ENCODE measurements at places on chromosomes 11 and 22.
A peak's percentile ranks its signal among the peaks of the same experiment; 100 is the strongest.

GRCh38 chr11:34356130-34356529 lies 1.7 kb downstream of the ABTB2 start:
- DNase-seq: no peak

GRCh38 chr11:27139742-27140367 lies 99.2 kb downstream of the BBOX1 start:
- no peak for DNase-seq

- no peak for DNase-seq
Observed at GRCh38 chr11:117794772-117795629, 2.0 kb downstream of the DSCAML1 start.

- DNase-seq: no peak
Observed at GRCh38 chr11:86672007-86672621, at the start of gene ME3. ME3 (minus strand) TSS chr11:86672616.

DNA sequence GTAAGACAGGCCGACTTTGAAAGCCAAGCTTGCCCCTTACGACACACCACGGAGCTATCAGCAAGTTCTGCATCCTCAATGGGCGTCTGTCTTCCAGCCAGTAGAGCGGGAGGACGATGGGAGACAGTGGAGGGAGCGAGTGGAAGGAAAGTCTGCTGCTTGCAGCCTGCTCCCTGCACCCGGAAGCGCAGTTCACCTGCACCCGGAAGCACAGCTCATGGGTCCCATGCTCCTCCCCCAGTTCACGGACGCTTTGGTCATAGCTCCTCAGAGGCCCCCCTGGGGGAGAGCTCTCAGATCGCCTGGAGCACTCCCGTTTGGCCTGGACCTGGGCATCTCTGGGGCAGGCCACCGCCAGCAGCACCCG lies 51.3 kb downstream of the FBLN1 start:
- DNase-seq: no peak

- no peak for DNase-seq
Observed at GRCh38 chr11:120517390-120517761, 5.8 kb downstream of the GRIK4 start.

GRCh38 chr11:124233376-124233775 lies 7.5 kb upstream of the OR8G1 start:
- DNase-seq: no peak

GRCh38 chr11:414318-414857 lies 411 bp downstream of the SIGIRR start:
- no peak for DNase-seq

DNA sequence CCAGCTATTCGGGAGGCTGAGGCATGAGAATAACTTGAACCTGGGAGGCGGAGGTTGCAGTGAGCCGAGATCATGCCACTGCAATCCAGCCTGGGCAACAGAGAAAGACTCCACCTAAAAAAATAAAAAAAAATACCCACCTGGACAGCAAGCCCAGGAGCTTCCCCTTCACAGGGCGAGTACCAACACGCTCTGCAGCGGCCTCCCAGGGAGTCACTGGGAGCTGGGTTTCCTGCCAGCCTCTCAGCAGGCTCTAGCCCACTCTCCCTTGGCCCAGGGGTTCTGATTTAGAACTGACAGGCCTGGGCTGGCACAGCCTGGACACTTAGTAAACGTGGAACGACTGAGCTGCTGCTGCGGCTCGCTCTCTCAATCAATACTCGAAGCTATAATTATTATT lies 2.0 kb upstream of the CABP7 start:
- DNase-seq: no peak

GRCh38 chr22:45976254-45977002 lies 534 bp downstream of the WNT7B start:
- DNase-seq: no peak

DNA sequence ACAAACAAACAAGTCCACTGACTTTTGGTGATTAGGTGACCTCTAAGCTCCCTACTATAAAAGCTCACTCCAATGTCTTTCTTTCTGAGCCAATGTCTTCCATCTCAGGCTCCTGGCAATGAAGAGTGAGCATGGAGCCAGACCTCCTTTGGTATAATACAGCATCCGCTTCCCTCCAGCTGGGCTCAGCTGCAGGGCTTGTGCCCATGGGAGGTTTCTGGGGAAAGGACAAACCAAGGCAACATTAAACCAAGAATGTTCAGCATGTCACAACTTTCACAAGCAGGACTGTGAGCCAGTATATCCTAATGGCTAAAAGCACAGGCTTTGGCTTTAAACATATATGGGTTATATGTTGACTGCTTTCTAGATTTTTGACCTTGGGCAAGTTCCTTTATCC lies 58.8 kb downstream of the EHF start:
- DNase-seq: no peak

GRCh38 chr11:17596310-17596669 lies 49.2 kb downstream of the OTOG start:
- no peak for DNase-seq

DNA sequence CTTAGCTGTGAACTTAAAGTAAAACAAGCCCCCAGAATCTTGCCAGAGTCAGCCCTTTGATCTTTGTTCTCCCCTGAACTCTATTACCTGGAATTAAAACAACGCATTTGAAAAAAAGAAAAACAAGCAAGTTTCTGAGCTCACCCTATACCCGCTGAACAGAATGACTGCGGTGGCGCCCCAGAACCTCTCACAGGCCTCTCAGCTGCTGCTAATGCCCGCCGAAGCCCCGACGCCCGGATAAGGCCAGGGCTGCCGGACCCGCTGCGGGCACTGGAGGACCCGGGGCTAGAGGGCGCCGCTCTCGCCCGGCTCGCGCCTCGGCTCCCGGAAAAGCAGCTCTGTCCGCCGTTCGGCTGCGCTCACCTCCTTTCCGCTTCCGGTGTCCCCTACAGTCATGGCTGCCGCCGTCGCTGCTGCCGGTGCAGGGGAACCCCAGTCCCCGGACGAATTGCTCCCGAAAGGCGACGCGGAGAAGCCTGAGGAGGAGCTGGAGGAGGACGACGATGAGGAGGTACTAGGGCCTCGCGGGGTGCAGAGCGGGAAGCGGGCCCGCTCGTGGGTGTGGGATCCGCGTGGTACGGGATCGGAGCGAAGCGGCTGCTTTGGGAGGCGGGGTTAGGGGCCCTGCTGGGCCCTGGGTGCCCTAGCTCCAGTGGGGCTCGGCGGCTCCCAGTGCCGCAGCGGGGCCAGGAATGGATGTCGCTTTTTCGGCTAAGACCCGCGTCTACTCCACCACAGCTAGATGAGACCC lies at the start of gene TOMM22:
Gene TOMM22, plus strand, starts transcription at position 376 of the 754 bp plus-strand sequence. Its CDS starts 22 bp downstream, at position 398.
- peak; percentile 81 for DNase-seq

DNA sequence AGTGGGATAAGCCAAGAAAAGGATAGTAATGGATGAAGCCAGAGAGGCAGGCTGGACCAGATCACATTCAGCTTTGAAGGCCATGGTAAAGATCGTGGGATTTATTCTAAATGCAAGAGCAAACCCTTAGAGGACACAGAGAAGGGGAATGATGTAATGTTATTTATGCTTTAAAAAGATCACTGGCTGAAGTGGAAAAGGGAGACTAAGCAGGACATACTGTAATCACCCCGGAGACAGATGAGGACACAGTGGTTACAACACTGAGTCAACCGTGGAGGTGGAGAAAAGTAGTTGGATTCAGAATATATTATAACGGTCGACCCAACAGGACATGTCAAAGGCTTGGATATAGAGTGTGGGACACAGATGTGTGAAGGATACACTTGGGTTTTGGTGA lies 38.5 kb downstream of the CDON start:
- no peak for DNase-seq

DNA sequence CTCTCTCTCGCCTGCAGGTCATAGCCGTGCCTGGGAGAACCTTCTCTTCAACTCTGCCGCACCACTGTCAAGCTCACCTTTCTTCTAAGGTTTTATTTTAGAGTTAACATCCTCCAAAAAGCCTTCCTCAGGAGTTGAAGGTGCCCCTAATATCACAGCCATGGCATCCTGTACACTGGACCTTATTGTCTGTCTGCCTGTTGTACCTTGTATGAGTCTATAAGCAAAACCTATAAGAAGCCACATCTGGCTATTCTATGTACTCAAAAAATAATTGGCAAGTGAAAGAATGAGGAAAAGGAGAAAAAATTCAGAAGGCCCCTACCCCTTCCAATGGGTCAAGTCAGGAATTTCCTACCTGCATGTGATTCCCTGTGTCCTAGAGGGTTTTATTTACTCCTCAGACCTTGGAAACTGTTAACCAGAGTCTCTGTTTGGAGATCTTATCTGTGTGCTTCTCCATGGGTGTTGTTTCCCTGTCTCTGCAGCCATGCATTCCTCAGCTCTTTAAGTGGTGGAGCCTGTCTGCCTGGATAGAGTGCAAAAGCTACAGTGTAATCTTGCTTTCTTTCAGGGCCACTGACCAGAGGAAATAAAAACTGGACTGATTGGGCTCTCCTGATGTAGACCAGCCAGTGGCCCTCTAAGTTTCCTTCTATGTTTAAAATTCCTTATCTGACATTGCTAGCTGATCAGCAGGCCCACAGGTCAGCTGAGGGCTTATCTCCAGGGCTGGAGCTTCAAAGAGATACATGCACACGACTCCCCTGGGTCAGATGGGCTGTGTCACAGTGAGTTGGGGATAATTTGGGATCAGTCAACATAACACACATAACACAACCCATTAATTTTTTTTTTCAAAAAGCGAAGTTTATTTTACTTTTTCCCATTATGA lies 37.6 kb upstream of the TMEM135 start:
- no peak for DNase-seq

- DNase-seq: no peak
Observed at GRCh38 chr11:19656140-19656541, 56.5 kb upstream of the NAV2 start.

DNA sequence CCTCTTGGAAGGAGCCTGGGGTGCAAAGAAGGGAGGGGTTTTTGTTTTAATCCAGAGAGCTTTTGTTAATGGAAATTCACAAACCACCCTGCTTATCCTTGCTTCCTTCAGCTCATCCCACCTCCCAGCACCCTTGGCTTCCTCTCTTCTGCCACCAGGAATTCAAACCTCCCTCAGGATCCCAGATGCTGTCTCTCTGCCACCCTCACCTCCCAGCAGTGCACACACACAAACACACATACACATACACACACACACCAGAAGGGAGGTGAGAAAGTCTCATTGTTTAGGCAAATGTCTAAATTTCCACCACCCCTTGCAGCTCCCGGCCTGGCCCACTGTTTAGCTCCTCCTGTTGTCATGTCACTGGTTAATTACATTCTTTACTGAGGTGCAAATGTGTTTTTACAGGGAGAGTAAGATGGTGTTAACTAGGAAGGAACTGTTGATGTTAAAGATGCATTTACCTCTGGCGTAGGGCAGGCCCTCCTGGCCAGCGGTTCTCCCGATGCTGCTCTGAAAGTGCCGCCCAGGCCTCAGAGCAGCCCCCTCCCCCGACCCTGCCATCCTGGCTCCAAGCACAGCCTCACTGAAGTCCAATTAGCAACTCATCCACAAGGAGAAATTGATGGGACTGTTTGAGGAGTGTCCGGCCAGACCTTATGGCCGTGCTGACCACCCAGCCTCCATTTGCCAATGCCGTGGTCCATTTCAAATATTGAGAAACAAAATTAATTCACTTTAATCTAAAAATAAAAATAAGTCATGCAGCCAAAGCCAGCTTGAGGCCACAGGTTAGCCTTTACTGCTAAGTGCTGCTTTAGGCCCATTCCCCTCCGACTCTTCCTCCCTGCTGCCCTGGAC lies 165.4 kb downstream of the FEZ1 start:
- DNase-seq: no peak

DNA sequence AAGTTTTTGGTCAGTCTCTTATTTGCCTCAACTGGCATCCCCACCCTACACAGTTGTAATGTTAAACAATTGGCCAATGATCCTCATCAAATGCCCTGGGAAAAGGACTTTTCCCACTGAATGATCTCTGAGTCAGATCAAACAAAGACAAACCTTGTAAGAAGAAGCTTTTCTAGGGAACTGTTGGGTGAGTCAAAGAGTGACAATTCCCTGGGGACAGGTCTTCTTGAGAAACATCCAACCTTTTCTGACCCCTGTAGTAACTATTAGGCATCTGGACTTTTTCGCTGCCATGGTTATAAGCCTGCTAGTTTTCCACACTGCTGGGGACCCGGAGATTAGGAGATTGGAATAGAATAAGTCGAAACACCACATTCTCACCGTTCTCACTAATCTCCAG lies 789.8 kb upstream of the API5 start:
- no peak for DNase-seq

DNA sequence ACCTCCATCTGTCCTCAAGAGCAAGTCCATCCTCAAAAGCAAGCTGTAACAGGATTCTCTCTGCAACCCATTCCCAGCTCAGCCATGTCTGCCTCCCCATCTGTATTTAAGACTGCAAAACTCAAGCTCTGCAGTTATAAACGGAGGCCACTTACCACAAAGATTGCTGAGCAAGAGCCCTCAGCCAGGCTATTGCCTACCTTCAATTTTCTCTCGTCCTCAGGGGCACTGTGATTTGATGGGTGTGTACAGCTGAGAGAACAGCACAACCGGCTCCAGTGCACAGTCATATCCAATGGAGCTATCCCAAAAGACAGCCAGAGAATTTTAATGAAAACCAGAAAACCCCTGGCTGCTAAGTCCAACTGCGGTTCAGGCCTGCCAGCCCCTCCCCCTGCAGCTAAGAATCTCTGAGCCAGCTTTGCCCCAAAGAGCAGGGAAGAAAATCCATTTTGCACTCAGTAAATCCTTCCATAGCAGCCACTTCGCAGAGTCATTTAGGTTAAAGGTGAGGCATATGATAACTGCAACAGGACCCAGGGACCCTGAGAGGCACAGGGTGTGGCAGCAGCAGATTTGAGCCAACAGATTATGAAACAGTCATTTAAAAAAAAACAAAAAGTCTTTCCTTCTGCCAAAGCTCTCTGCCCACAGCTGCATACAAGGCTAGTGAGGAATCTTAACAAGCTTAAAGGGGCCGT lies 37.6 kb downstream of the RAB30 start:
- DNase-seq: no peak

DNA sequence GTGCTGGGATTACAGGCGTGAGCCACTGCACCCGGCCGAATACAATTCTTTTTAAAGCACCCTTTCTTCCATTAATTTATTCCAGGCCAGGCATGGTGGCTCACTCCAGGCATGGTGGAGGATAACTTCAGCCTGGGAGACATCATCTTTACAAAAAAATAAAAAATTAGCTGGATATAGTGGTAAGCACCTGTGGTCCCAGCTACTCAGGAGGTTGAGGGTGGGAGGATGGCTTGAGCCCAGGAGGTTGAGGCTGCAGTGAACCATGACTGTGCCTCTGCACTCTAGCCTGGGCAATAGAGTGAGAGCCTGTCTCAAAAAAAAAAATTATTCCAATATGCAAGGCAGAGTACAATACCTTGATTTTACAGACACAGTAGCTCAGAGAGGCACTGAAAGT lies 11.4 kb downstream of the TAGLN start:
- DNase-seq: no peak

- DNase-seq: no peak
Observed at GRCh38 chr22:43186272-43187170, at the start of gene TTLL12. TTLL12 (minus strand) TSS chr22:43187134; CDS start chr22:43187069, 65 bp downstream.

DNA sequence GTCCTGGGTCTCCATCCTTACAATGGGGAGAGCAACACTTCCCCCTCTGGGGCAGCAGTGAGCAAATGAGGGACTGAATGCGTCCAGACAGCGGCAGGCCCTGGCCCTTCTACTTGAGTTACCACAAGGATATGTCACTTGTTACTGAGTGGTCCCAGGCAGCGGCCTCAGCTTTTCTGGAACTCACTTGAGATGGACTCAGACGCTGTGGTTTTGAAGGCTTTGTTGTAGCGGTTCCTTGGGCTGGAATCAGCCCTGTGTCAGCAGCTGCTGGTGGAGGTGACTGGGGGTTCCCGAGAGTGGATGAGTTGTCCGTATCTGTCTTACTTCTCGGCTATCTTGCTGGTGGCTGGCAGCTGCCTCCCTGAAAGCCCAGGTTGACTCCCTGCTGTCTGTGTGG lies 77.0 kb downstream of the MICAL2 start:
- no peak for DNase-seq

- no peak for DNase-seq
Observed at GRCh38 chr11:24859801-24860300, 363.0 kb downstream of the LUZP2 start.

Measured in cortex of kidney (tissue), 1 donor.